Osteocyte (in vitro differentiated cells): ENCODE measurements at places on chromosomes 7 and 10. TPM values are rescaled to one million over a fixed set of nuclear protein-coding genes. Genes with fewer than 3 reads are reported as not detected.

DNA sequence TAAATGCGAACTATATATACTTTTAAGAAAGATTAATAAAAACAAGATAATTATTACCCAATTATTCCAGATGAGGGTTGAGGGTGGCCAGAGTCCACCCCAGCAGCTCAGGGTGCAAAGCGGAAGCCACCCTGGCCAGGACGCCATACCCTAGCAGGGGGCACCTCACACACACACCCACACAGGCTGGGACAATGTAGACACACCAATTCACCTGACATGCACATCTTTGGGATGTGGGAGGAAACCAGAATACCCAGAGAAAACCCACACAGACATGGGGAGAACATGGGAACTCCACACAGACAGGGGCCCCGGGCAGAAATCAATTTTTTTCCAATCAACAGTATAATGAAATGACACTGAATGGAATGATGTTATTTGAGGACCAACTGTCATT lies 86.0 kb downstream of the RTKN2 start:
- H3K4me1 ChIP-seq: no peaks in the 10 kb centered on the region
- no peak overlapping the region for H3K4me3 ChIP-seq
- H3K27me3 ChIP-seq: no peaks in the 10 kb centered on the region
- no peak for DNase-seq

- no peak for DNase-seq
- H3K27ac ChIP-seq: no peak overlapping the region
- H3K27me3 ChIP-seq: no peaks in the 10 kb centered on the region
These were observed 13.1 kb upstream of the ADAM8 start for GRCh38 chr10:133289761-133290160.

DNA sequence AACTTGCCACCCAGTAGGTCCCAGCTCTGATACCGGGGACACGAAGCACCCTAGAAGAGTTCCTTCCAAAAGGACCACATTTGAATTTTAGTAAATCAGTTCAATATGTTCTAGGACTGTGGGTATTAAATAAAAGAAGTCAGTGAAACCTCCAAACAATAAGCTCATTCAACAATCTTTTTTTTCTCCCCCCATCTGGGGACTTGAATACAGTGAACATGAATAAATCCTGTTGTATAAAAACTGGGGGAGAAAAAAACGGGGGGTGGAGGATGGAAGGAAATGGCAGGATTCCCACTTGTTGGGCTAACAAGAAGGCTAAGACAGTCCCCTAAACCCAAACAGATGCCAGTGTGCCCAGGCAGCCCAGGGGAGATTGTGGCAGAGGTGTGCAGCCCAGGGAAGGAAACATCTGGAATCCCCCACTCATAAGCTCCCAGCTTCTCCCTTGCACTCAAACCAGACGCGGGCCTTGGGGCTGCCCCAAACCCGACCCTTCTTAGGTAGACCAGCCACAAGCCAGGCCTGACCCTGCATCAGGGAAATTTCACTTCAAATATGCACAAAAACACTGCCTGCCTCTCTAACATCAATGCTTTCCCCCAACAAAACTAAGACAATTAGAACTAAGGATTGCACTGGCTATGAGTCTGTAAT lies 8.8 kb downstream of the AFAP1L2 start:
- no peak overlapping the region for H3K27ac ChIP-seq
- no peaks in the 10 kb centered on the region for H3K27me3 ChIP-seq
- H3K4me1 ChIP-seq: peaks cover 69% of the 10 kb centered on the region
- H3K4me3 ChIP-seq: no peak overlapping the region
- DNase-seq: no peak
- H3K36me3 ChIP-seq: no peaks in the 10 kb centered on the region

GRCh38 chr10:124616040-124616835 lies 127.9 kb downstream of the FAM53B start:
- peaks cover 2% of the 10 kb centered on the region for H3K36me3 ChIP-seq
- no peak overlapping the region for H3K27ac ChIP-seq
- H3K27me3 ChIP-seq: no peaks in the 10 kb centered on the region
- H3K4me1 ChIP-seq: peaks cover 8% of the 10 kb centered on the region
- DNase-seq: no peak
- no peak overlapping the region for H3K4me3 ChIP-seq

GRCh38 chr7:93316730-93317129 lies 84.6 kb downstream of the VPS50 start:
- no peak overlapping the region for H3K27ac ChIP-seq
- no peaks in the 10 kb centered on the region for H3K27me3 ChIP-seq
- no peak overlapping the region for H3K4me3 ChIP-seq

GRCh38 chr10:29615195-29615594 lies 19.6 kb downstream of the SVIL start:
- H3K27ac ChIP-seq: no peak overlapping the region
- peaks cover 15% of the 10 kb centered on the region for H3K36me3 ChIP-seq
- DNase-seq: no peak
- H3K4me1 ChIP-seq: peaks cover 50% of the 10 kb centered on the region

GRCh38 chr10:131047501-131047900 lies 264.0 kb downstream of the TCERG1L start:
- no peaks in the 10 kb centered on the region for H3K36me3 ChIP-seq
- H3K27ac ChIP-seq: no peak overlapping the region
- H3K4me3 ChIP-seq: no peak overlapping the region
- H3K4me1 ChIP-seq: no peaks in the 10 kb centered on the region
- DNase-seq: no peak

DNA sequence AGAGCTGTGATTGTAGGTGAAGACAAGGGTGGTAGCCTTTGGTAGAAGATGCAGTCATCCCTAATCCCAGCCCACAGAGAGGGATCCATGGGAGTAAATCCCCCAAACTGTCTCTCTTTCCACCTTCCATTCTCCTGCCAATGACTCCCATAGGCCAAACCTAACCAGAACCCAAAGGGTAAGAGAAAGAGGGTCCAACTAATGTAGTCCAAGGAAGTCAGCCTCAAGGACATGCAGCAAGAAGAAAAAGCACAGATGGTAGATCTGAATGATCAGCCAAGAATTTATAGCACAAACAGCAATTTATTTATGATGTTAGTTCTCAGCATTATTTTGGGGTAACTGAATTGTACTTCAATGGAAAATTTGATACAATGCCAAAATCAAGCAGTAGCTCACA lies 87.7 kb downstream of the ST8SIA6 start:
- H3K27ac ChIP-seq: no peak overlapping the region
- H3K4me3 ChIP-seq: no peak overlapping the region
- peaks cover 9% of the 10 kb centered on the region for H3K27me3 ChIP-seq
- no peaks in the 10 kb centered on the region for H3K36me3 ChIP-seq
- no peaks in the 10 kb centered on the region for H3K4me1 ChIP-seq

DNA sequence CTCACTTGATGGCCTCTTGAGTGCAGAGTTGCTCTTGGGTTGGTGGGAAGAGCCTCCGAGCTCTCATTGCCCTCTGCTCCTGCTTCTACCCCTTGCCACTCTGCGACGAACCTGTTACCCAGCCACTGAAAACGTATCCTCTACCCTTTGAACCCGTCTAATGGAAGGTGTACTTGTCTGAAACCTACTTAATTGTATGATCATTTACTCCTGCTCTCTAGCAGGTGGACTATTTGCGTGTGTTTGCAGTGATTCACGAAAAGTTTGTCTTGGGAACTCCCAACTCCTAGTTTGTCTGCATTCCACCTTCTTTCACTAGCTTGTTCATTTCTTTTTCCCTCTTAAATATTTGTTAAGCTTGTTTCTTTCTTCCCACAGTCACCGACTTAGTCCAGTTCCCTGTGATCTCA lies 503 bp downstream of the CROT start:
- DNase-seq: no peak
- peak overlapping the region; percentile 70 for H3K27ac ChIP-seq
- H3K4me1 ChIP-seq: peaks cover 27% of the 10 kb centered on the region
- H3K27me3 ChIP-seq: no peaks in the 10 kb centered on the region
- H3K4me3 ChIP-seq: peak overlapping the region; percentile 96

- H3K4me3 ChIP-seq: no peak overlapping the region
- no peaks in the 10 kb centered on the region for H3K36me3 ChIP-seq
- H3K4me1 ChIP-seq: peaks cover 7% of the 10 kb centered on the region
- DNase-seq: no peak
These were observed 3.8 kb downstream of the NEUROG3 start for GRCh38 chr10:69569396-69569934.

- H3K27me3 ChIP-seq: no peaks in the 10 kb centered on the region
- no peak for DNase-seq
- no peak overlapping the region for H3K4me3 ChIP-seq
- no peak overlapping the region for H3K27ac ChIP-seq
- no peaks in the 10 kb centered on the region for H3K4me1 ChIP-seq
These were observed 315.3 kb downstream of the LHFPL3 start for GRCh38 chr7:104643587-104644217.

- no peak overlapping the region for H3K27ac ChIP-seq
- peaks cover 11% of the 10 kb centered on the region for H3K4me1 ChIP-seq
- no peak for DNase-seq
- no peak overlapping the region for H3K4me3 ChIP-seq
- peaks cover 11% of the 10 kb centered on the region for H3K36me3 ChIP-seq
These were observed 27.3 kb downstream of the MDFIC start for GRCh38 chr7:114949231-114949630.

GRCh38 chr10:127916826-127917225 lies 9.9 kb downstream of the PTPRE start:
- H3K36me3 ChIP-seq: no peaks in the 10 kb centered on the region
- no peak overlapping the region for H3K27ac ChIP-seq
- H3K4me1 ChIP-seq: no peaks in the 10 kb centered on the region
- peak; percentile 73 for DNase-seq
- H3K4me3 ChIP-seq: no peak overlapping the region
- no peaks in the 10 kb centered on the region for H3K27me3 ChIP-seq

- peaks cover 3% of the 10 kb centered on the region for H3K4me1 ChIP-seq
- H3K36me3 ChIP-seq: peaks cover 2% of the 10 kb centered on the region
- H3K27ac ChIP-seq: no peak overlapping the region
- H3K27me3 ChIP-seq: no peaks in the 10 kb centered on the region
- no peak overlapping the region for H3K4me3 ChIP-seq
These were observed 85.4 kb upstream of the GSDME start for GRCh38 chr7:24842449-24843241.

- H3K27ac ChIP-seq: no peak overlapping the region
- no peaks in the 10 kb centered on the region for H3K4me1 ChIP-seq
- H3K4me3 ChIP-seq: no peak overlapping the region
- no peaks in the 10 kb centered on the region for H3K27me3 ChIP-seq
- H3K36me3 ChIP-seq: peaks cover 6% of the 10 kb centered on the region
- no peak for DNase-seq
These were observed 75.1 kb downstream of the NOD1 start for GRCh38 chr7:30403477-30403876.

Gene NEURL1
- total RNA-seq: 1.0 and 2.5 TPM in 2 replicates

Gene PRSS2
- total RNA-seq: not detected in 2 replicates

Gene UNCX
- total RNA-seq: not detected in 2 replicates

Gene SKIDA1
- total RNA-seq: 4.3 and 4.9 TPM in 2 replicates

Gene GPR26
- total RNA-seq: not detected in 2 replicates
